ENCODE measurements at places on chromosomes 12 and 14.

- DNase-seq = no peak
Measured at GRCh38 chr14:91062600-91062999, 2.2 kb upstream of the RPS6KA5 start.

GRCh38 chr12:112380663-112381405, 1.4 kb downstream of the HECTD4 start:
- no peak for DNase-seq

DNA sequence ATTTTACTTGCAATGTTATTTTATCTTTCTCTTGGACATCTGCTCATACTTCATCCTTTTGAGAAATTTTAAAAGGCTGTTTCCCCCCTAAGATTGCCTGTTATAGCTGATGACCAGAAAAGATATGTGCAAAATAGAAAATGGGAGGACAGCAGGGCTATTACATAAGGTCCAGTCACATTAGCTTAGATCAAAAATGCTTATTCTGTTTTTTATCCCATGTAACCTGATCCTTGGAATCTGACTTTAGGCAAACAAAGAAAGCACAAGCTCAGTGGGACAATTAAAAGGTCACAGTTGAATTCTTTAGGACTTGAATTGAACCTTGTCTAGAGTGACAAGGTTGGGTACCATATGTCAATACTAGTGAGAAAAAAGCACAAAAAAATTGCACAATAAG, 65.1 kb upstream of the TRHDE start:
- no peak for DNase-seq

DNA sequence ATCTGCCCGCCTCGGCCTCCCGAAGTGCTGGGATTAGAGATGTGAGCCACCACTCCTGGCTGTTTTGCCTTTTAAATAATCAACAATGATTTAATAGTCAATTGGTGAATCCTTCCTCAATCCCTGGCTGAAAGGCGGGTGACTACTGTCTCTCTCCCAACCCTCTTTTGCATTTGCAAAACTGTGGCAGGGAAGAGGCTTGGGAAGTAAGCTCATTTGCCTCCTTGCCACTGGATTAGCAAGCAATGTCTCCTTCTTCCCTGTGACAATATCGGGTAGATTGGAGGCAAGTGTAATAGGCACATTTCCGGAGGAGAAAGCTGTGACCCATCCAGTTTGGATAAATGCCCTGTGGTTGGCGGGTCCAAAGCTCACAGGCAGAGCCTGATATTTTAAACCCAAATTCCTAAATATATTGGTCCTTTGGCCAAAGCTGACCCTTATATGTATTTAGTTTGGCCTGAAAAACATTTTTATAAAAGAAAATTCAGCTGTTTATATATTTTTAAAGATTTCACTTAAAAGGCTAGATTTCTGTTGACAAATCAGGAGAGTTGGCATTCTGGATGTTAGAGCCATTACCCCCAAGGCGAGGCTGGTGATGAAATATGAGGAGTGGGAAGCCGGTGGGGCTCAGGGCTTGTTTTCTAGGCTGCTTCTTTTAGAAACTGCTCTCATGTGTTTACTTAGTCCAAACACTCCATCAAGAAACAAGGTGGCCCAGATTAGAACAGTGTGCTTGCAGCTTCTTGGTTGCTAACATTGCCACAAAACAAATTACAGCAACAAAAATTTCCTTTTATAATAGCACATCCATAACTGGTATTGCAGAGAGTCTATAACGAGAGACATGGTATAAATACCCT, 646.9 kb upstream of the TMEM132C start:
- DNase-seq = no peak

GRCh38 chr14:95662376-95663186, 23.6 kb upstream of the TCL1B start:
- no peak for DNase-seq

- DNase-seq = no peak
Measured at GRCh38 chr12:39606712-39607423, 12.7 kb downstream of the ABCD2 start.

DNA sequence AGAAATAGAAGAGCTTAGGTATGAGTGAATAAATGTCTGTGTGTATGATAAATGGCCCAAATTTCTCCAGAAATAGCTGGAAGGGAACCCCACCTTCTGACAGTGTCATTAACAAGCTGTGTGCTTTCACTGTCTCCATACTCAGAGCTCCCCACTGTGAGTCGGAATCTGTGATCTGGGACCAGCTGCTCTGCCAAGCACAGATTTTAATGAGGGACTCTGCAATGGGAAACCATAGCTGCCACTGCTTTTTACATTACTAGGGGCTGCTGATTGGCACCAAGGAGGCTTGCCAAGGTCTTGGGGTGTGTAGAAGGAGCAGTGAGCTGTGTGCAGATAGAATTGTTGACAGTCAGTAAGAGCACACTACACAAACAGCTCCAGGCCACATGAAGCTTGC, 244.2 kb upstream of the CCDC196 start:
- DNase-seq = no peak

GRCh38 chr12:128606970-128607369, 216.8 kb downstream of the SLC15A4 start:
- DNase-seq = no peak

GRCh38 chr12:90677552-90677951, 277.4 kb downstream of the CCER1 start:
- no peak for DNase-seq

DNA sequence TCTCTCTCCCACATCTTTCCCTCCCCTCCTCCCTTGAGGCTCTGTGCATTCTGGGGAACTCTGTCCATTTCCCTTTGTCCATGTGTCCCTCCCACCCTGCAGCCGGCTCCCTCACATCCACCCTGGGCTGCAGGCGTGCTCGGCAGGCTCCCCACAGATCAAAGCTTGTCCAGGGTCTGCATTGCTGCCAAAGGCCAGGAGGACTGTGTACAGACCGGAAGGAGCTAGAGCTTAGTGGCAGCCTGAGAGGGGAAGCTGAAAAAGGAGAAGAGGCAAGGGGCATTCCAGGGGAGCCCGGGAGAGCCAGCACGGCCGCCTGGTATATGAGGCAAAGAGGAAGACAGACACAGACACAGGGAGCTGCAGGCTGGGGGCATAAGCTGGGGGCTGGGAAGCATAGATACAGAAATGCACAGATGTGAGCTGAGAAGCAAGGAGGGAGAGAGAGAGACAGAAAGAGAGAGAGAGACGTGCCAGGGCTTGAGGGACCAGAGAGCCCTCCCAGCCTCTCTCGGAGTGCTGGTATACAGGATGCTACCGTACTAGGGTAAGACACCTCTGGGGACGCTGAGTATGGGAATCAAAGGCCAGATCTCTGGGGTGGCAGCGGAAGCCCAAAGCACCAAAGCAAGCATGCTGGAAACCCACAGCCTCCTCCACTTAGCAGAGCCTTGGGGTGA, 3.3 kb downstream of the CD4 start:
- DNase-seq = no peak

DNA sequence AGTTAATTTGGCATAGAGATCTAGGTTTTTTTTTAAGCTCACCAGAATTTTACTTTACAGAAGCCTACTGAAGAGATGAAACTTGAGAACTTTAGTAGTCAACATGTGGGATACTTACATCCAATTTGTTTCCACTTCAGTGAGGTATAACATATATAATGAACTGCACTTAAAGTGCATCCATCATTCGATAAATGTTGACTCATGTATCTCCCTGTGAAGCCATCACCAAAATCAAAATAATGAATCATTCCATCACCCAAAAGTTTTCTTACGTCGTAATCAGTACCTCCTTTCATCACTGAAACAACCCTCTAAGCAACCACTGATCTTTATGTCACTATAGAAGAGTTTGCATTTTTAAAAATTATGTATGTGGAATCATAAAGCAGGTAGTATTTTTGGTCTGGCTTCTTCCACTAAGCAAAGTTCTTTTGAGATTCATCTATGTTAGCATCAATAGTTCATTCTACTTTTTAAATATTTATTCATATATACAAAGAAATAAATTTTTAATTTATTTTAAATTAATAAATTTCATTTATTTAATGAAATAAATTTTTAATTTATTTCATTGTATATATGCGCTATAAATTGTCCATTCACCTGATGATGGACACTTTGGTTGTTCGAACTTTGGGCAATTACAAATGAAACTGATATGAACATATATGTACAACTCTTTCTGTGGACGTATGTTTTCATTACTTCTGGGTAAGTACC, 2.0 kb upstream of the CPNE8 start:
- DNase-seq = no peak

- DNase-seq = no peak
Measured at GRCh38 chr12:130704606-130705005, 11.5 kb downstream of the RIMBP2 start.

GRCh38 chr14:72634691-72635616, 258.9 kb downstream of the DPF3 start:
- no peak for DNase-seq

DNA sequence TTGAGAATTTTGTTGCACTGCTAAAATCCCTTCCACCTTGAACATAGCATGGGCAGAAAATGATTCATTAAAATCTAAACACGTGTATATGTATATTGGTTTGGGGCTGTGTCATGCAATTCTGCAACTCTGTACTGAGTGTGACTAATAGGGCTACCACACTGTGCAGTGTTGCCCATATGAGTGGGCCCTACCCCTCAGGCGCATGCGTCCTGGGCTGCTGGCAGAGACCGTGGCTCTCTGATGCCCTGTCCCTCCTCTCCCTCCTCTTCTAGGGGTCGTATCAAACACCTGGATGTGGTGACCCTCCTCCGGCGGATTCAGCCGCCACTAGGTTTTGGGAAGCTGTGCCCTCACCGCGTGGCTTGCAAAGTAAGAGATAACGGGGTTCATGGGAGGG, 128.4 kb upstream of the FKBP4 start:
- no peak for DNase-seq

DNA sequence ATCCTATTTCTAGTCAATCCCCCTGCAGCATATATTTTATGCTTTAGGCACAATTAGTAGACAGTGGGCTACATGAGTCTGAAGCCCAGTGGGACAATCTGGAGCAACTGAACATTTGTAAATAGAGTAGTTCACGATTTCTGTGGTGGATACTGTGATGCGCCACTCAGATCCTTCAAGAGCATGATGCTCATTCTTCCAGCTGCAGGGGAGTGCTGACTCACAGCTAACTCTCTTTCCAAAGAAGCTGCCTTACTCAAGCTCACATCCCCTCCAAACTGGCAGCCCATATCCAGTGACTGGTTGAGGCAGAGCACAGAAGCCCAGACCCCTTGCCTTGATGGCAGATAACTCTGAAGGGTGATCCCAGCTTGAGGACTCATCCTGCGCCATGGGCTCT, 224.2 kb upstream of the EEA1 start:
- DNase-seq = peak; percentile 51

DNA sequence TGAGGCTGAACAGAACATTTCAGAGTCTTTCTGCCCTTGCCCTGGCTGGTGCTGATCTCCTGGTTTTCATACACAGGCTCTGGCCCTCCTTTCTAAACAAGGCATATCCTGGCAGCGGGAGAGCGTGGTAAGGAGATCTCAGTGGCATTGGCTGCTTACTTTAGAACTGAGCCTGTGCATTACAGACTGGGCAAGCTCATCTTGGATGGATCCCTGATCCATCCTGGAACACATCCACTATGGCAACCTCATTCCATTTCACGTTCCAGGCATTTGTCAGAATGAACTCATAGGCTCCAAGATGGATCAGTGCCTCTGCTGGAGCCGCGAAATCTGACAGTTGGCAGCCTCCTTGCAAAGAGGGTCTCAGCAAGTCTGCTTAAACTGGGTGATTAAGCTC, 224.5 kb upstream of the PELI2 start:
- no peak for DNase-seq

GRCh38 chr12:106975098-106975497, 11.8 kb downstream of the MTERF2 start:
- no peak for DNase-seq

GRCh38 chr12:101671833-101672232, 25.6 kb upstream of the CHPT1 start:
- no peak for DNase-seq

Measured in fibroblast of skin of right quadriceps (primary cell).